Activated effector memory CD4-positive, alpha-beta T cell treated with Interleukin-2 at 50 U/mL for 16 hours (primary cell): ENCODE measurements at places on chromosomes 4 and X.

- no peak for DNase-seq
These were observed 14.0 kb upstream of the ADH5 start for GRCh38 chr4:99102634-99103033.

DNA sequence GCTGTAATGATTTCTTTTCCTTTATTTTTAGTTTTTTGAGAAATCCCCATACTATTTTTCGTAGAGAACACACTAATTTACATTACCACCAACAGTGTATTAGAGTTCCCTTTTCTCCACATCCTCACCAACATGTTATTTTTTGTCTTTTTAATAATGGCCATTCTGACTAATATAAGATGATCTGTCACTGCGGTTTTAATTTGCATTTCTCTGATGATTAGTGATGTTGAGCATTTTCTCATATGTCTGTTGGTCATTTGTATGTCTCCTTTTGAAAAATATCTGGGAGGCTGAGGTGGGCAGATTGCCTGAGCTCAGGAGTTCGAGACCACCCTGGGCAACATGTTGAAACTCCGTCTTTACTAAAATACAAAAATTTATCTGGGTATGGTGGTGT, 30.2 kb downstream of the SPINK2 start:
- DNase-seq: no peak

DNA sequence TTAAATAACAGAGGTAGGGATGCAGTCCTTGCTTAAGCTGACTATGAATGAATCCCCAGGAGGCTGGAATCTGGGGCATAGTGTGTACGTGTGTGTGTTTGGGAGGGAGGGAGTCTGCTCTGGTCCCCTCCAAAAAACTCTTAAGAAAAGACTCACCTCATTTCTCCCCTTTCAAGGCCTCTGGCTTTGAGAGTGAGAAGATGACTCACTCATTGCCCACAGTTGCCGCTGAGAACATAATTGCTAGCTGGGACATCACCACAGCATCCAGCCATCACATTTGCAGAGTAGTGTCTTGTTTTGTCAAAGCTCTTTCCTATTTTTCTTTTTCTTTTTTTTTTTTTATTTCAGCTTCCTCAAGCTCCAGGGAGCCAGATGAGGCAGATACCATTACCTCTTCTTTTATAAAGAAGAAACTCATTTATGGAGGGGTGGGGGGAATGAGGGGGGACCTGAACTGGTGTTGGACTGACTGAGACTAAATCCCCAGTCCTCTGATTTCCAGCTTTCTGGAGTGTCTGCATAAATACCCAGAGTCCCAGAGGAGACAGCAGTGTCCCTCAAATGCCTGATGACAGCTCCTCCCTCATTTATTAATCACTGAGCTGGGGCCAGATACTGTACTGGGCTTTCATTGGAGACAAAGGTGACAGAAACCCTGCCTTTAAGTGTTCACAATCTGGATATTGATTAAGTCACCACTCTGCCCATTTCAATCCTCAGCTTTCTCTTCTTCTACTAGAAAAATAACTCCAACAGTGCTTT, 61.9 kb upstream of the LAS1L start:
- peak; percentile 24 for DNase-seq

DNA sequence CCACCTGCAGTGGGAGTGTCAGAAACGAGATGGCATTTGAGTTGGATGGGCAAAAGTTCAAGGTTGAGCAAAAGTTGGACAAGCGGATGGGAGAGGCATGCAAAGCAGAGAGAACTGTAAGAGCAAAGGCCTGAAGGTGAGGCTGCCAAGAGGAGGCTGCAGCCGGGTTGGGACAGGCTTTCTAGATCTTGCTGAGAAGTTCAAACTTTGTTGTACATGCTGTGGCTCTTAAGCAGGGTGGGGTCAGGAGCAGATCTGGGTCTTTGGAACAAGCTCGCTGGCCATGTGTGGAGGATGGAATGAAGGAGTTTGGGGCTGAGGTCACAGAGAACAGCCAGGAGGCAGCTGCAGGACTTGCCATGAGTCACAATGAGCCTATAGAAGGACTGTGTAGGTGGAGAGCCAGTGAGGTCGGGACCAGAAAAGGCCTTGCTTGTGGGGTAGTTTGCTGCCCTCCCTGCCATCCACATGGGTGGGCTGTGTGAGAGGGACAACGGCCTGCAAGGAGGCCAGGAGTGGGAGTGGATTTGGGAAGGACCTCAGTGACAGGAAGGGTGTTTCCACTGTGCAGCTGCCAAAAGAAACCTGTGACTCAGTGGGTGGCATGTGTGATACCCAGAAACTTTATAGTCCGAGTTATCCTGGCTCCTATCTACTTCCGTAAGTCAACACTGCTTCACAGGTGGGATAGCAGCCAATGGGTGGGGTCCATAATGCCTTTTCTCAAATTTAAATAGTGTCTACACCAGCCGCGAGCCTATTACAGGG, 210.4 kb downstream of the MID1IP1 start:
- DNase-seq: no peak

- no peak for DNase-seq
These were observed 90.7 kb downstream of the CDS1 start for GRCh38 chr4:84673475-84674240.

- DNase-seq: no peak
These were observed 8.5 kb downstream of the FMR1 start for GRCh38 chrX:147920161-147920666.

DNA sequence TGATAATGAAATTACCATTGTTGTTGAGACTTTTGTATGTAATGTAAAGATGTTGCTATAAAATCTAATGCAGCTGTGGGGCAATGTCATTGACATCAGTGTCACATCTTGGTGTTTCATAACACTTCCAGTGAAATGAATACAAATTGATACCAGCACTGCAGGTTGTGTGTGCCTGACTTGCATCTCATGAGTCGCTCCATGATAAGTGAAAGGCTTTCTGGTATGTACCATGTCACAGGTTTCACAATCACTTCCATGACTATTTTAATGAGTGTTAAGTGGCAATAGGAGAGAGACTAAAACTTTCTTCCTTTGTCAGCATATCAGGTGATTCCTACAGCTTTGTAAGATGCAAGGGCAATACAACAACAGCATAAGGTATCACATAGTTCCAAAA, 94.4 kb downstream of the ABCB7 start:
- DNase-seq: no peak

DNA sequence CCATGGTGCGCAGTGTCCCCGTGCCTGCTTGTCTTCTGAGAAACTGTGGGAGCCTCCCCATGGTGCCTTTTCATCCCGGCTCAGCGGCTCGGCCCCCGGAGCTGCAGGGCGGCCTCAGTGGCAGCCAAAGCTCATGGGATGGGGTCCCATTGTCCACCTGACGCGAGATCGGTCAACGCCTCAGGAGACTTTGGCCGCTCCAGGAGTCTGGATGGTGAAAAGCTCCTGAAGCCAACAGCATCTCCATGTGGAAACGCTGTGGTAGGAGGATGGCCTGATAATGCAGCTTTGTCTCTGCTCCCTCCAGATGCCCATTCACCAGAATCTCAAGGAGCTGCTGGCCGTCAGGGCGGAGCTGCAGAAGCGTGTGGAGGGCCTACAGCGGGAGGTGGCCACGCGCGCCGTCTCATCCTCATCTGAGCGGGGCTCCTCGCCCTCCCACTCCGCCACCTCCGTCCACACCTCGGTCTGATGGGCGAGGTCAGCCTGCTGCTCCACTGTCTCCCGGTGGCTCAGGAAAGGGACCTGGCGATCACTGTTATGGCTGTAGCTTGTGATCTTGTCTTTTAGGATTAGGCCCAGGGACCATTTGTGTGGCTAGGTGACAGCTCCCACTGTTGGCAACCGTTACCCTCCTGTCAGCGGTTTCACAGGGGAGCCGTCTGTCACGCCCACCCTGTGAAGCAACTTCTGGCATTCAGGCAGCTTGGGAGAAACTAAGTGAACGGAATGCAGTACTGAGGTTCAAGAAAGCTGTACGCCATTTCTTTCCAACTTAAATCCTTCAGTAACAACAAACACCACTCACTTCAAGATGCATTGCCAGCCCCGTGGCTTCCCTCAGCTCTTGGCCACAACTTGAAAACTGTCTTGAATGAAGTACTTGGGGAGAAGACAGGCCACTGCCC, 69.3 kb downstream of the MTMR1 start:
- DNase-seq: no peak

DNA sequence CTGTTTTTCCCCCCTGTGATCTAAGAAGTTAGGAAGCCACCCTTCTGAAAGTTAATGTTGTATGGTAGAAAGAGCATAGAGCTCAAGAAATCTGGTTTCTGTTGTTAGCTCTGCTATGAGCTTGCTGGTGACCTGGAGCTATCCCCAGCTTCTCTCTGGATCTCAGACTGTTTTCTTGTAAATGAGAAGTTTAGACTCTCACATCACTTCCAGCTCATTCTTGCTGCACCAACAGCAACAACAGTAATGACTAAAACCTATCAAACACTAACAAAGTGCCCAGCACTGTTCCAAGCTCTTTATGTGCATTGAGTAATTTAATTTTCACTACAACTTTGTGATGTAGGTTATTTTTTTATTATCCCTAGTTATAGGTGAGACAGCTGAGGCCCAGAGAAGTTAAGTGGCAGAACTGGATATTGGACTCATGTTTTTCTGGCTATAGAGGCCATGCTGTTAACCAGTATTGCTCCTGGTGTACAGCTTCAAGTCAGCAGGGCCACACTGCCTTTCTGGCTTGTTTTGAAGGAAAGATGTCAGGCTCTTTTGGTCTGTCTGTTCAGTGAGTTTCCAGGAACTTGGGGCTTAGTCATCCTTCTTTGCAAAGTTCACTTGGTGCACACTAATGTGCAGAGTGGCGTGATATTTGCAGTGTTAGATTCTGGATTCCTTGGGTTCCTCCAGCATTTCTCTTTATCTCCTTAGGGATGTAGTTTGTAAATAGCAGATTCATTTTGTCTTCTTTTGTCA, 27.8 kb upstream of the TMEM164 start:
- DNase-seq: no peak

- DNase-seq: no peak
These were observed 78.3 kb upstream of the ATXN3L start for GRCh38 chrX:13397878-13398818.

DNA sequence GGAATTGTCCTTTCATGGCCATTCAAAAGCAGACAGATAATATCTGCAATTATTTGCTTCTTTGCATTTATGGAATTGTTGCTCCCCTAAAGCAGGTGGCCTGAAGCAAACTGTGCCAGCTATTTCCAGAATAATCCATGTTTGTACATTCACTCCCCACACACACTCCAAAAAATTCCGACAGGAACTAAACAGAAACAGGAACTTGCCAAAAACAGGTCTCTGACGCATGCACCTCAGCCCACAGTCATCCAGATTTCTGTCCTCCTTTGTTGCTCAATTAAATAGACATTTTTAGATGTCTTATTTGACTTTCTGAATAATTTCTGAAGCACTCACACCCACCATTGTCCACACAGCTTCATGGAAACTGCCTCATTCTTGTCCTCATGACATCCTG, 71.5 kb upstream of the EDNRA start:
- DNase-seq: no peak
